Pulmonary artery endothelial cell (primary cell): ENCODE measurements at places on chromosomes 1 and 21. TPM values are rescaled to one million over a fixed set of nuclear protein-coding genes. Genes with fewer than 3 reads are reported as not detected.

DNA sequence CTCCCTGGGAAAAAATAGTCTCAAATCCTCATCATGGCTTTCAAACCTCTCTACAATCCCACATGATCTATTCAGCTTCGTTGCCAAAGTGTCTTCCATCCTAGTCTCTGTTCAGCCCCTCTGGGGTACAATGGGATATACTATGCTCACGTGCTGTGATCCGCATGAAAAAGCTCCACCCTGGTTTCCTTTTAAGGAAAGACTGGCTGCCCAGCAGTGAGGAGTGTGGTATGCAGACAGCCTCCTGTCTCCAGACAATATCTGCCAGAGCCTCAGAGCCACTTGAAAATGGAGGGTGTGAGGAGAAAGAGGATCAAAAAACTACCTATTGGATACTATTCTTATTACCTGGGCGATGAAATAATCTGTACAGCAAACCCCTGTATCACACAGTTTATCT, 194.5 kb downstream of the LHX8 start:
- no peak for DNase-seq

DNA sequence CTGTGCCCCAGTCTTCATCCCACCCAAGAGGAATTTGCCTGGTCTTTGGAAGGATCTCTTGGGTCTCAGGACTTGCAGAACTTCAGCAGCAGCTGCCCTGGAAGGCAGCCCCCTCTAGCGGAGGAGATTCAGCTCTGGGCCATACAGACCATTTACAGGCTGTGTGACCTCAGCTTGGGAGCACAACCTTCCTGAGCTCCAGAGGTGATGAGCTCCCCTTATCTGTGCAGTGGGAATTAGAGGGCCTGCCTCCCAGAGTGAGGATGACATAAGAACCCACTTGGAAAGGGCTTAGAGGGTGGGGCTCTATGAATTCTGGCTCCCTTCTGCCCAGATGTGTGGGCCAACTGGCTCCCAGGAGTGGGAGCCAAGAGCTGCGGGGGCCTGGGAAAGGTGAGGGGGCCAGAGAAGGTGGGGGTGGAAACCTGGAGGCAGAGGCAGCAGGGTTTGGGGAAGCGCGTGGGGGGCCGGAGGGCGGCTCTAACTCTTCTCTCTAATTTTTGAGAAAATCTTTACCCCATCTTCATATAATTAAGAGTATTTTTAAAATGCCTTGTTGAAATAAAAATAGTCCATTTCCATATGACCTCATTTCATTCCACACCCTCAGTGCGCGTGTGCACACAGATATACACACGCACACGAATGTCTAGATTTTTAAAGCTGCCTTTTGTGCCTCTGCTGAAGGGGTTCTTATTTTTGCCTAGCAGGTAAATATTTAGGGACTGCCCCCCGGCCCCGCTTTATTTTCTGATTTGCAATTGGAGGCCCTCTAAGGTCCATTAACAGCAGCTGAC, 21.5 kb downstream of the EPHB2 start:
- no peak for DNase-seq

AMY1A gene
- total RNA-seq: not detected in 2 replicates

GPR25 gene
- total RNA-seq: not detected in 2 replicates
